ENCODE measurements at places on chromosomes 7 and 10.
A peak's percentile ranks its signal among the peaks of the same experiment; 100 is the strongest.

DNA sequence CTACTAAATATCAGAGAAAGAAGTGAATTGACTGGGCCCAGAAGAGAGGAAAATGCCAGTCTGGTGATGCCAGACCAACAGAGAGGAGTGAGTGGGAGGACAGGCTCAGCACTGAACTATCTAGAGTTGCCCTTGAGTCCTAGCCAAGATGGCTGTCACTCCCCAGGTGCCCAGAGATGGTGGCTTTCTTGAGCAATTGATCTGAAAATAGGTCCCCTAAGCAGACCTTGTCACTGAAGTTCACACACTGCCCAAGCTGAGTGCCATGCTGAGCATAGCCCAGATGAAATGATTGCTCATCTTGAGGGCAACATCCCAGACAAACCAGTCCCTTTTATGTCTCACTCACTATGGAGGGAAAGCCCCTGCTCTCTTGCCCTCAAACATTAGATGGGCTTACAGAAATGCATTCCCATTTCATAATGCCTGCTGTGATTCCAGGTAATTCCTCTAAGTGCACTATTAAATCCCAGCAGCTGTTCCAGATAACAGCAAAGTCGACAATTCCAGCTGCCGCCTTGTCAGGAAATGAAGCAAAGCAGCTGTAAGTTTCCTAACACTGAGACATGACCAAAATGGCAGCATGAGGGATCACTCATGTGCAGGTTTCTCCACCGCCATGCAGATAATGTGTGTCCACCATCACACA, 329.4 kb downstream of the KCNMA1 start:
- no peak for DNase-seq

- DNase-seq = no peak
Observed at GRCh38 chr7:22610263-22610662, 110.3 kb upstream of the STEAP1B start.

DNA sequence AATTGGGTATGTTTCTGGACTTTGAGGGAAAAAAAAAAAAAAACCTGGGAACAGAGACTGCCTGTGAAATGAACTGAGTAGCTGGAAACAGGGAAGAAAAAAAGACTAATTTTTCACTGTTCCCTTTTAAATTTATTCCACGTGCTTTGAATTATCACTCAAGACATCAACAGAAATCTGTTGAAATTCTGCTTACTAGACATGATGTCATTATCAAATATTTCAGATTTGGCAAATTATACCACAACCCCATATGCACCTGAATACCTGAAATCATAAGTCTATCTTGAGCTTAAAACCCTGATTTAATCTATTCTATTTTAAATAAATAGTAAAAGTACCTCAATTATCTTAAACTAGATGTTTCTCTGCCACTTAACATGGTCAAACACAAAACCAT, 5.0 kb upstream of the REEP3 start:
- no peak for DNase-seq

DNA sequence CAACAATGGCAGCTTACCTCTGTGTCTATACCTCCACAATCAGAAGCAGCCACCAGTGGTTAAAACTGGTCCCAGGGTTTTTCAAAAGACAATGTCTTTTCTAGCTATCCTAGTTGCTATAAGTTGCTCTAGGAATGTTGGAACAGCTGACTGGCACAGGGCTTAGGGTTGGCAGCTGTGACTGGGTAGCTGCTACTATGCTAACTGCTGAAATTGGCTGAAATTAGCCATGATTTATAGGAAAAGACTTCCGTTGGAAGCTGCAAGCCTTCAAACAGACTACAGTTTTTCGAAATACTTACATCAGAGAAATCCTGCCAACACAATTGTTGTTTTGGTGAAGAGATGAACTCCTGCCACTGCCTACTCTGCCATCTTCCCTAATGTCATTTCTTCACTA, 102.3 kb downstream of the MKX start:
- no peak for DNase-seq

- DNase-seq = no peak
Observed at GRCh38 chr7:34757570-34758110, 99.6 kb downstream of the NPSR1 start.

- peak; percentile 67 for DNase-seq
Observed at GRCh38 chr7:26198133-26198780, 2.3 kb downstream of the HNRNPA2B1 start.

- DNase-seq = no peak
Observed at GRCh38 chr7:133491846-133492652, 239.2 kb downstream of the EXOC4 start.

GRCh38 chr7:32957326-32958045, at the start of gene FKBP9:
FKBP9 (plus strand) TSS chr7:32957440; CDS start chr7:32957574, 134 bp downstream.
- DNase-seq = peak; percentile 59

DNA sequence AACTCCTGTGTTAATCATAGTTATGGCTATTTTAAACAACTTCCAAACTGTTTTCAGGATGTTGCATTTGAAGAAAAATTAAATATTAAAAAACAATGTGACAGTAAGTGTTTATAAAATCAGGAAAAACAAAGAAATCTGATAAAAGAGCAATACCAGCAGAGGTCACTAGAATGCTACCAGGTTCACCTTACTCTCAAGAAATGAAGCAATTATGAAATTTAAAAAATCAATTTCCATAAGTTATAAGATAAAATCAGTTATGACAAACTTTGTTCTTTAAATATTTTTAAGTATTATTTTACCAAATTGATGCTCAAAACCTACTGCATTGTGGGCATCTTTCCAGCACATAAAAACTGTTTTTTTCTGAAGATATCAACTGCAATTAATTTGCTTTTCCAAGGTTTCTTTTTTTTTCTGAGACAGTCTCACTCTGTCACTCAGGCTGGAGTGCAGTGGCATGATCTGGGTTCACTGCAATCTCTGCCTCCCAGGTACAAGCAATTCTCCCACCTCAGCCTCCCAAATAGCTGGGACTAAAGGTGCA, 50.7 kb upstream of the RHEB start:
- DNase-seq = no peak

DNA sequence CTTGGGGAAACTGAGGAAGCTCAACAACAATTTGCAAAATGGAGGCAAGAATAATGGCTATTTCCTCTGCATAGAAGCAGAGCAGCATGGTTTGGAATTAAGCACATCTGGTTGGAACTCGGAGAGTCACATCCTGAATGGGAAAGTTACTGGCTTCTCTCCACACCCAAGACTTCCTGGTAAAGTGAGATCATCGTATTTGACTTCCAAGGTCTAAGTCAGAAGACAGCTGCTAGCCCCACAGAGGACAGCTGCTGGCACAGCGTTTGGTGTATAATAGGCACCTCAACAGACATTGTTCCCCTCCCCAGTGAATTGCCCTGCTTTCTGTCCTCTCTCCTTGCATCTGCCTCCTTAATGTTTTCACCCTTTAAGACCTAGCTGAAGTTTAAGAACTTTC, 37.0 kb upstream of the NRF1 start:
- DNase-seq = no peak

GRCh38 chr10:52951824-52952223, 179.2 kb upstream of the MBL2 start:
- peak; percentile 41 for DNase-seq

DNA sequence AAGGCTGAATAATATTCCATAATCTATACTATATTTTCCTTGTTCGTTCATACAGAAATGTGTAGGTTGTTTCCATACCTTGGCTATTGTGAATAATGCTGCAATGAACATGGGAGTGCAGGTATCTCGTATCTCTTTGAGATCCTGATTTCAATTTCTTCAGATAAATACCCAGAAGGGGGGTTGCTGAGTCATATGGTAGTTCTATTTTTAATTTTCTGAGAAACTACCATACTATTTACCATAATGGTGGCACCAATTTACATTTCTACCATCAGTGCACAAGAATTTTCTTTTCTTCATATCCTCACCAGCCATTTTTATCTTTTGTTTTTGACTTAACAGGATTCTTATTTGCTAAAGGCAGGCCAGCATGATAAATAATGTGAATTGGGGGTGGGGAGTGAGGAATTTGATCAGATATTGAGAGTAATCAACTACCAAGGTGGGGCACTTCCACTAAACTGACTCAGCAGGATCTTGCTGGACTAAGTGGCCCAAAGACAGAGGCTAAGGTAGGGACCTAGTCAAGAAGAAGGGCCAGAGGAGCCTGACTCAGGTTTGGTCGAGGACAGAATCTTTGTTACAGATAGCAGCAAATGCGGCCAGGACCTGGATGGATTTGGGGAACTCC, 21.5 kb upstream of the CCSER2 start:
- no peak for DNase-seq

- no peak for DNase-seq
Observed at GRCh38 chr7:2483494-2483893, 7.3 kb upstream of the GRIFIN start.

Data from MM.1S (cell line).